ENCODE measurements at places on chromosomes 11 and 22.

- DNase-seq, result peak; percentile 16
Measured at GRCh38 chr11:101401245-101401644, 182.6 kb downstream of the TRPC6 start.

GRCh38 chr11:61028135-61028729 lies 56.8 kb downstream of the CD6 start:
- DNase-seq, result peak; percentile 19

- DNase-seq, result peak; percentile 66
Measured at GRCh38 chr22:18110194-18110953, at the start of gene TUBA8. TSS of gene TUBA8 (plus strand) at chr22:18110809. CDS start at chr22:18110866, 57 bp downstream.

DNA sequence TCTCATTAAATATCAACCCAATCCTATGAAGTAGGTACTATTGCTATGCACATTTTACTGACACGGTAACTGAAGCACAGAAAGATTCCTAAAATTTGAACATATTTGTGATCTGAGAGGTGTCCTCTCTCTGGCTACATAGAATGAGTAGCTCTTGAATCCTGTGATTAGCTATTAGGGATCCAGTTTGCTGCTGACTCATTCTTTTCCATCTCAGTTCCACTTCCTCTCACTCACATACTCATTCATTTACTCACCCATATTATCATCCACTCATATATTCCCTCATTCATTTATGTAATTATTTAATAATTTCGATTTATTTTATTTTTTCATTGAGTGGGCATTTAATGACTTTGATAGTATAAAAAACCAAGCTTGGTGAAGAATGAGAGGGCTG lies 42.7 kb downstream of the OR5B17 start:
- DNase-seq, result peak; percentile 1

GRCh38 chr11:102293873-102294601 lies 23.2 kb upstream of the BIRC3 start:
- peak; percentile 63 for DNase-seq

GRCh38 chr11:50246183-50246582 lies 213.5 kb downstream of the OR4C45 start:
- DNase-seq, result no peak

DNA sequence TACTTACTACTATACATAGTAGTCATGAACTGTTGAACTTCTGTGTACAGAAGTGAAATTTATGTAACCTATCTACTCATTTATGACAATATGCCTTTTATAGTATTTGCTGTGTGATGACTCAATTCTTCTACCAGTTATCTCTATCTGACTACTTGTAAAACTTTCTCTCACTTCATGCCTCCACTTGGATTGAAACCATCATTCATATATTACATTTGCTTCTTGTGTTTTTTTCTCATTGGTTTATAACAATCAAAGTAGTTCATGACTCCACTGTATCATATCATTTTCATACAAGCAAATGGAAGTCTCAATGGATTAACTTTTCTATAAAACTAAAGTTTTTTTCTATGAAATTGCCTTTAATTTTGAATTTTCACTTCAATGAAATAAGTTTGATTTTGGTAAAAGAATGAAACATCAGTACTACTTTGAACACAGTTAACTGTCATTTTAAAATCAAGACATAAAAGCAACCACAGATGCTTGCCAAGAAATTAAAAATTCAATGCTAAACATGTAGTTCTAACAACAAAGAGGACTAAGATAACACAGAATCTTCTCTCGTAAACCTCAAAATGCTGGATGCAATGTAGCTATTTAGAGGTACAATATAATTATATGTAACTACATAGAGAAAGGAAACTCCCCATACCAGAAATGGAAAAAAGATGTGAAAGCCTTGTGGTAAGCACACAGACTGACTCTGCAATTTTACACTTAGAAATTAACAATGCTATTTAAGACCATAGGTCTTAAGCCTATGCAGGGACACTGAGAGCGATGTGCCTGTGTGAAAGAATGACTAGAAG lies 27.6 kb upstream of the EXPH5 start:
- no peak for DNase-seq

GRCh38 chr11:110525883-110526282 lies 96.1 kb downstream of the FDX1 start:
- DNase-seq, result peak; percentile 64

DNA sequence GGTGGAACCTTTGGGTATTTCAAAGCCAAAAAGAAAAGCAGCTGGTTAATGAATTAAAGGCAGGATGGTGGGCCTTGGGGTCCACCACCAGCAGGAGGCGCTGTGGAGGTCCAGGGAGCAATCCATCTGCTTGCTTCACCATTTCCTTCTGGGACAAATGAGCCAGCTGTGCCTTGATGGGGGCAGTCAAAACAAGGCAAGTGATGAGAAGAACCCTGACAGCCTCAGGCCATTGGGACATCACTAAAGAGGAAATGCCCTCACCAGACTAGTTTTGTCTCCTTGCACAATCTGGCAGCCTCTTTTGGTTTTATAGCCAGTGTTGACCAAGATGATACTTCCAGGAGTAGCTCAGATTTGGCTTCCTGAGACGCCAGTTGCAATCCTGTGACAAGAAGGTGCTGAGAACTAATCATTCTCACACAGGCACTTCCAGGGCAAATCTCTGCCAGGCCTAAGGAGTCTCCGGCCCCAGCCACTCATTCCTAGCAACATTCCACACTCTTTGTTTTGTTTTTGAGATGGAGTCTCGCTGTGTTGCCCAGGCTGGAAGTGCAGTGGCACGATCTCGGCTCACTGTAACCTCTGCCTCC lies 38.2 kb upstream of the WEE1 start:
- DNase-seq, result peak; percentile 65

Data from astrocyte of the hippocampus (primary cell).